ENCODE measurements at places on chromosomes 11 and 22. TPM values are rescaled to one million over a fixed set of nuclear protein-coding genes. Genes with fewer than 3 reads are reported as not detected.

The POLR2F gene
- 60.2 TPM for total RNA-seq

The CLDN5 gene
- not detected for total RNA-seq

The SPI1 gene
- 2.9 TPM for total RNA-seq

The GNAZ gene
- 0.22 TPM for total RNA-seq

The SCGB1C1 gene
- not detected for total RNA-seq

The TMPRSS4 gene
- 0.40 TPM for total RNA-seq

The LMO1 gene
- total RNA-seq, result not detected

The TRIM51 gene
- not detected for total RNA-seq

The TIGD3 gene
- total RNA-seq, result 1.2 TPM

The LSP1 gene
- total RNA-seq, result 453 TPM

The ABTB2 gene
- total RNA-seq, result 0.97 TPM

The DEPDC7 gene
- 2.7 TPM for total RNA-seq

- DNase-seq, result no peak
- no peaks in the 10 kb centered on the region for H3K27me3 ChIP-seq
- H3K4me3 ChIP-seq, result no peak overlapping the region
- H3K36me3 ChIP-seq, result peaks cover 10% of the 10 kb centered on the region
- peaks cover 1% of the 10 kb centered on the region for H3K4me1 ChIP-seq
- no peak overlapping the region for H3K27ac ChIP-seq
Measured at GRCh38 chr11:108818971-108819370, 154.1 kb downstream of the DDX10 start.

DNA sequence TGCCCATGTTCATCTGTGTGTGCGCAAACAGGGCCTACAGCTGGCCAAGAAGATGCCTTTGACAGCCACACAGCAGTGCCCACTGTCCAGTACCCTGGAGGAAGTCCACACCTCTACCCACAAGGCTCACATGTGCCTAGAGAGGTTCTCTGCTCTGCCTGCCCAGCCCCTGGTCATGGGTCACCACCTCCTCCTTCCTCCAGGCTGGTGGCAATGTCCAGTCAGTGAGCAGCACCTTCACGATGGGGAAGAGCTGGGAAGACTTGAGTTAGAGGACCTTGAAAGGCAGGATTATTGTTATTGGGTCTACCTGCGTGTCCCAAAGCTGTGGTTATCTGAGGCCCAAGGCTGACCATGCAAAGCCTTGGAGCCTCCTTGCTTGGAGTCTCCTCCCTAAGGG, 28.4 kb upstream of the TTC12 start:
- H3K4me1 ChIP-seq, result no peaks in the 10 kb centered on the region
- H3K27me3 ChIP-seq, result no peaks in the 10 kb centered on the region
- no peaks in the 10 kb centered on the region for H3K36me3 ChIP-seq
- H3K27ac ChIP-seq, result no peak overlapping the region
- no peak overlapping the region for H3K4me3 ChIP-seq

- H3K27ac ChIP-seq, result no peak overlapping the region
- H3K4me3 ChIP-seq, result no peak overlapping the region
- no peaks in the 10 kb centered on the region for H3K36me3 ChIP-seq
- H3K27me3 ChIP-seq, result peaks cover 18% of the 10 kb centered on the region
- H3K4me1 ChIP-seq, result peaks cover 4% of the 10 kb centered on the region
Measured at GRCh38 chr22:16834971-16835370, 9.8 kb upstream of the XKR3 start.

DNA sequence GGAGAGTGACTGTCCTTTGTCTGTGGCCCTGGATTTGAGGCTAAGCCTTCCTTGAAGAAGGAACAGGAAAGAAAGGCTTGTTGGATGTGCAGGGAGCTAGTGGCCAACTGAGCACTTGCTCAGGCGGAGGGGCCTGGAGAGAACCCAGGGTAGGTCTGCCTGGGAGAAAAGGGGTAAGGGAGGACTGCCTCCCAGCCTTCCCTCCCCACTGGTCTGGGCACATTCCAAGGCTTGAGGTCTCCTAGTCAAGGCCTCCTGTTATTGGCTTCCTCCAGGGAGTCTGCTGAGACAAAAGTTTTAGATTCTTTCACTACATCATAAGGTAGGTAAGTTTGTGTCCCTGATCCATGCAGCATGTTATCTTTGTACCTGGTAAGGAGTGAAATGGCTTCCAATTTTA, 15.2 kb downstream of the KCNQ1OT1 start:
- peaks cover 2% of the 10 kb centered on the region for H3K4me1 ChIP-seq
- H3K27me3 ChIP-seq, result no peaks in the 10 kb centered on the region
- H3K4me3 ChIP-seq, result no peak overlapping the region
- no peak overlapping the region for H3K27ac ChIP-seq
- H3K36me3 ChIP-seq, result no peaks in the 10 kb centered on the region
- DNase-seq, result peak; percentile 10

DNA sequence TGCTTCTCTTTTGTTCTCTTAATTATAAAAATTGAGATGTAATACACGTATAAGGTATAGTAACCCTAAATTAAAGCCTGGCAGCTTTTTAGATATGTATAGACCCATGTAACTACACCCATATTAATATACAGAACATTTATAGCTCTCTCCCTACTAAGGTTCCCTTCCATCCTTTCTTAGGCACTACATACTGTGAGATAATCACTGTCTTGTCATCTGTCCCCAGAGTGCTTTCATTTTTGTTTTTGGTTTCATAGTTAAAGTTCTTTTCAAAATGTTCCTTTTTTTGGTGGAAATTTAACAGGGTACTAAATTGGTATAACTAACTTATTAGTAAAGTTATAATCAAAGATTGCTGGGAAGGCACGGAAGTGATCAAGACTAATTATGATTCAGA, 49.2 kb downstream of the MTMR3 start:
- peaks cover 2% of the 10 kb centered on the region for H3K27me3 ChIP-seq
- no peak for DNase-seq
- no peak overlapping the region for H3K27ac ChIP-seq
- peaks cover 6% of the 10 kb centered on the region for H3K36me3 ChIP-seq
- H3K4me3 ChIP-seq, result no peak overlapping the region
- H3K4me1 ChIP-seq, result peaks cover 11% of the 10 kb centered on the region

DNA sequence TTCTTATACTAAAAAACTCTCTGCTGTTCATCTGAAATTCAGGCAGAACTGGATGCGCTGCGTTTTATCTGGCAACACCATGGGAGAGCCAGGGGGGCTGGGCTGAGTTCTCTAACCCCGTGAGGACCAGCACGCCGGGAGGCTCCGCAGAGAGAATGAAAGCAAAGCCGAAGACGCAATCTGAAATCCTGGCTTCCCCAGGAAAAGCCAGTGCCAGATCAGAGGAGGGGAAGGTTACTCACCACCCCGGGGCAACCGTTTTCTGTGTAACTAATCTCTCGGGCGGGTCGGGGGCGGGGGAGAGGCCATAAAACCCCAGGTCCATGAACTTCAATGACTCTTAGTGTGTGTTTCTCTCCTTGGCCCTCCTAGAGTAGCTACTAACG, 99.4 kb downstream of the SHANK2 start:
- no peak overlapping the region for H3K27ac ChIP-seq
- no peaks in the 10 kb centered on the region for H3K36me3 ChIP-seq
- H3K4me3 ChIP-seq, result no peak overlapping the region
- H3K4me1 ChIP-seq, result no peaks in the 10 kb centered on the region
- no peak for DNase-seq

DNA sequence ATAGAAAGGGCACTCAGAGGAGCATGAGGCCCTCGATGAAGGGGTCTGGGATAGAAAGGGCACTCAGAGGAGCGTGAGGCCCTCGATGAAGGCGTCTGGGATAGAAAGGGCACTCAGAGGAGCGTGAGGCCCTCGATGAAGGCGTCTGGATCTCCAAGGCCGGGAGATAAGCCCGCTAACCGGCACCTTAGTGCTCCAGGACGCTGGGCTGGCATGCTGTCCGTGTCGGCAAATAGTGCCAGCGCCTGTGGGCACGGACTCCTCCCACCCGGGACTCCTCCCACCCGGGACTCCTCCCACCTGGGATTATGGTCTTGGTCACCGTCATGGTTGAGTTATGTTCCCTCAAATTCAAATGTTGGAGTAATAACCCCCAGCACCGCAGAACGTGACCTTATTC, 725.3 kb downstream of the BRD1 start:
- H3K4me3 ChIP-seq, result no peak overlapping the region
- no peaks in the 10 kb centered on the region for H3K4me1 ChIP-seq
- no peaks in the 10 kb centered on the region for H3K36me3 ChIP-seq
- no peak for DNase-seq
- H3K27me3 ChIP-seq, result peaks cover 2% of the 10 kb centered on the region

DNA sequence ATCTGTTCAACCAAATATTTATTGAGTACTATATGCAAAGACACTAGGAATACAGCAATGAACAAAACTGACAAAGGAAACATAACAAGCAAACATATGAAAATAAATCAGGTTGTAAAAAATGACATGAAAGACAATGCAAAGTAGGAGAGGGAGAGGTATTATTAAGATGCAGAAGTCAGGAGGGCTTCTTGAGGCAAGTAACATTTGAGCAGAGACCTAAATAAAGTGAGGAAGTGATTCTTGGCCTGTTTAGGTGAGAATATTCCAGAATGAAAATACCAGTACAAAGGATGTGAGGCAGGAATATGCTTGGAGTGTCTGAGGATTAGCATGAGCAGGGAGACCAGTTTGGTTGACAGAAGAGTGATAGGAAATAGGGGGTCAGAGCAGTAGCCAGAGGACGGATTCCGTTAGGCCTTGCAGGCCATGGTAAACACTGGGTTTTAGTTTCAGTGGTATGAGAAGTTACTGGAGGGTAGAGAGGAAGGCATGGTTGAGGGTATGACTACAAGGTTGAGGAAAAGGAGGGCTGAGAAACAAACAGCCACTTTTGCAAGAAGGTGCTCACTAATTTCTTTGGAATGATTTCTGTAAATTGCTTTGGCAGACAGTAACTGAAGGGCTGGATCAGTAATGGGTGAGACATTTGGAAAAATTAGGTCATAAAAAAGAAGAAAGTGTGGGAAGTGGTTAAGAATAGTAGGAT, 191.9 kb downstream of the SWAP70 start:
- H3K4me1 ChIP-seq, result peaks cover 26% of the 10 kb centered on the region
- H3K27me3 ChIP-seq, result no peaks in the 10 kb centered on the region
- DNase-seq, result no peak
- H3K4me3 ChIP-seq, result no peak overlapping the region

DNA sequence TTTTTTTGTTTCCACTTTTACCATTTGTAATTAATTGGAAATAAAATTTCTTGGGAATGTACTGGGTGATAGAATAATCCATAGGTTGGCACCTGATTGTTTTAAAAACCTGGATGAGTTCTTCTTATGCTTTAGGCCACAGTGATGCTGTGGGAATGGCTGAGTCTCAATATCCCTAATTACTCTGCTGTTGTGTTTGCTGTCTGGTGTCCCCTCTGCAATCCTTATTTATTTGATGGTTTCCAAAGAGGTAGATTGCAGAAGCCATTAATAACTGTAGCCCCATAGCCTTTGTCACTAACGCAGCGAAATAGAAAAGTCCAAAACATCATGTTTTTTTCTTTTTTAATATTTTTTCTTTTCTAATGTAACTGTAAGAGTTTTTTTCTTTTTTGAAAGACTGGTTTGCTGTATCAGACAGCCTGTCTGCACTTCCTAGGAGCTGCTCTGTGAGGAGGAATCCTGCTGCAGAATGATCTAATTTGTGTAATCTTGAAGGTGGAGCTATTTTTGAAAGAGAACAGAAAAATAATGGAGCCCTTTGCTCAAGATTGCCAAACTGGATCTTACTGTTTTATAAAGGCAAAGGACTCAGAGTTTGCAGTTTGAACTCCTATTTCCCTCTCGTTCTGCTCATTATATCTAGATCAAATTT, 14.9 kb downstream of the PACS1 start:
- peaks cover 44% of the 10 kb centered on the region for H3K4me1 ChIP-seq
- H3K27me3 ChIP-seq, result no peaks in the 10 kb centered on the region
- DNase-seq, result no peak

GRCh38 chr11:110565357-110566336, 135.9 kb downstream of the FDX1 start:
- H3K27ac ChIP-seq, result no peak overlapping the region
- no peak for DNase-seq
- no peaks in the 10 kb centered on the region for H3K36me3 ChIP-seq

- DNase-seq, result no peak
- H3K4me3 ChIP-seq, result no peak overlapping the region
- H3K36me3 ChIP-seq, result peaks cover 10% of the 10 kb centered on the region
- H3K27me3 ChIP-seq, result no peaks in the 10 kb centered on the region
Measured at GRCh38 chr22:24436553-24436952, 9.2 kb downstream of the ADORA2A start.

- no peak overlapping the region for H3K4me3 ChIP-seq
- no peak for DNase-seq
- peaks cover 17% of the 10 kb centered on the region for H3K4me1 ChIP-seq
Measured at GRCh38 chr11:47254386-47254785, 3.4 kb upstream of the NR1H3 start.

DNA sequence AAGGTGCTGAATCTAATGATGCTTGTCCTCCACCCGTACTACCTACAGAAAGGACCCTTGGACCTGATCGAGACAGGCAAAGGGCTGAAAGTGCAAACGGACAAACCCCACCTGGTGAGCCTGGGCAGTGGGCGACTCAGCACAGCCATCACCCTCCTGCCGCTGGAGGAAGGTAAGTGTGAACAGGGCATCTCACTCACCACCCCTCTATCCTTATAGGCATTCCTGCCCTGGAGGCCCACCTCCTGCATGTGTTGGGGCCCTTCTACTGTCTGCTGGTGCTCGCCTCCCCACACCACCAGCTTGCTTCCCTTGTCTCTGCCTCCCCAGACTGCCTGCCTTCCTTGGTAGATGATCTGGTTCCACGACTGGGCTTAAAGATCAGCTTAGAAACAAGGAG, 7.1 kb downstream of the PHLDB1 start:
- peaks cover 1% of the 10 kb centered on the region for H3K36me3 ChIP-seq
- no peak overlapping the region for H3K4me3 ChIP-seq
- peaks cover 11% of the 10 kb centered on the region for H3K27me3 ChIP-seq
- peaks cover 9% of the 10 kb centered on the region for H3K4me1 ChIP-seq
- peak; percentile 21 for DNase-seq

GRCh38 chr11:106983261-106983660, 35.0 kb downstream of the GUCY1A2 start:
- H3K27ac ChIP-seq, result no peak overlapping the region
- no peak overlapping the region for H3K4me3 ChIP-seq
- H3K4me1 ChIP-seq, result no peaks in the 10 kb centered on the region
- no peaks in the 10 kb centered on the region for H3K27me3 ChIP-seq
- H3K36me3 ChIP-seq, result no peaks in the 10 kb centered on the region
- no peak for DNase-seq

DNA sequence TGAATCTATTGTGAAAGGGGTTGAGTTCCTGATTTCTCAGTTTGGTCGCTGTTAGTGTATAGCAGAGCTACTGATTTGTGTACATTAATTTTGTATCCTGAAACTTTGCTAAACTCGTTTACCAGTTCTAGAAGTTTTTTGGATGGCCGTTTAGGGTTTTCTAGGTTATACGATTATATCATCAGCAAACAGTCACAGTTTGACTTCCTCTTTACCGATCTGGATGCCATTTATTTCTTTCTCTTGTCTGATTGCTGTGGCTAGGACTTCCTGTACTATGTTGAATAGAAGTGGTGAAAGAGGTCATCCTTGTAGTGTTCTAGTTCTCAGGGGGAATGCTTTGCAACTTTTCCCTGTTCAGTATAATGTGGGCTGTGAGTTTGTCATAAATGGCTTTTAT, 24.6 kb upstream of the OOSP4B start:
- no peaks in the 10 kb centered on the region for H3K4me1 ChIP-seq
- DNase-seq, result no peak
- H3K4me3 ChIP-seq, result no peak overlapping the region

- no peak overlapping the region for H3K4me3 ChIP-seq
- no peaks in the 10 kb centered on the region for H3K4me1 ChIP-seq
- no peaks in the 10 kb centered on the region for H3K27me3 ChIP-seq
- H3K27ac ChIP-seq, result no peak overlapping the region
- DNase-seq, result no peak
- no peaks in the 10 kb centered on the region for H3K36me3 ChIP-seq
Measured at GRCh38 chr11:17821648-17822400, 87.2 kb downstream of the KCNC1 start.
